GM12891 (cell line): ENCODE measurements at places on chromosomes 13 and 19.

- no peak for DNase-seq
Observed at GRCh38 chr19:41308450-41309179, 1.4 kb upstream of the CCDC97 start.

DNA sequence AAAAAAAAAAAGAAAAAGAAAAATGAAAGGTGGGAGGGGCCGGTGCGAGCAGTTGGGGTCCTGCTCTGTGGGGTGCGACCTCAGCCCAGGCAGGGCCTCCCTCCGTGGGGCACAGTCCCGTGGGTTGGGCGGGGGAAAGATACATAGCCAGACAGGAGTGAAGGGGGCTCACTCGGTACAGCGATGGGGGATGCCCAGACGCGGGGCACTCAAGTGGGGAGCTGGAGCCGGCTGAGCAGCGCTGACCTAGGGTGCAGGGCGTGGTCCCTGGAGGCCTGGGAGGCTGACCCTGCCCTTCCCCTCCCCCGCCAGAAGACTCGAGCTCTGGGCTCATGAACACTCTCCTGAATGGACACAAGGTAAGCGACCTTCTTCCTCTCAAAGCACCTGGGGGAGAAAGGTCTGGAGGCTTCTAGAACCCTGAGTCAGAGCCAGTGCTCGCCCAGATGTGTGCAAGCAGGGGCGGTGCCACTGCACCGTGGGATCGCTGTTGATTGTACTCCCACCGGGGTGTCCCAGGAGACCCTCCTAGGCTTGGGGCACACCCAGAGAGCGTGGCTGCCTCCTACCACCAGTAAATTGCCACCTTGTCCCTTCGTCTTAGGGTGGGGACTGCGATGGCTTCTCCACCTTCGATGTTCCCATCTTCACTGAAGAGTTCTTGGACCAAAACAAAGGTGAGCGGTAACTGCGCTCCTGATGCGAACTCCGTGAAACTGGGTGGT lies 3.4 kb downstream of the HMG20B start:
- DNase-seq = no peak

DNA sequence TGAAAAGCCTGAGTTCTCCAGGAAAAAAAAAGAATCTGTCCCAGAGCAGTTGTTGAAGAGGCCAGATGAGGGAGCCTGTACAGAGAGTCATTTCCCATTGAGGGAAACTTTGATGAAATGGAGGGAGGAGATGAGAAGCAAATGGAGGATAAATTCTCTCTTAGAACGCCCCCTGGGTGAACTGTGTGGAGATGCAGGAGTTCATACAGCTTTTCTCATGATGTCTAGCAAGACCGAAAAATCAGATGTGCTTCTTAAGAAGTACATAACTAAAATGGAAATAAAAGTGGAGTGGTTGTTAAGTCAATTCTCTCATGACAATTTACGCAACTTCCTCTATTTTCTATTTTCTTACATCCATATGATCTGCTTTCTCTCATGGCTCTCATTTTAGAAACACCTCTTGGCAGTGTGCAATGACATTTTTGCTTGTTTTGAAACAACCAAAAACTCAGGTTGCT lies 1263.1 kb downstream of the PCDH9 start:
- DNase-seq = no peak

GRCh38 chr13:74004109-74004508 lies 130.1 kb downstream of the KLF12 start:
- no peak for DNase-seq

DNA sequence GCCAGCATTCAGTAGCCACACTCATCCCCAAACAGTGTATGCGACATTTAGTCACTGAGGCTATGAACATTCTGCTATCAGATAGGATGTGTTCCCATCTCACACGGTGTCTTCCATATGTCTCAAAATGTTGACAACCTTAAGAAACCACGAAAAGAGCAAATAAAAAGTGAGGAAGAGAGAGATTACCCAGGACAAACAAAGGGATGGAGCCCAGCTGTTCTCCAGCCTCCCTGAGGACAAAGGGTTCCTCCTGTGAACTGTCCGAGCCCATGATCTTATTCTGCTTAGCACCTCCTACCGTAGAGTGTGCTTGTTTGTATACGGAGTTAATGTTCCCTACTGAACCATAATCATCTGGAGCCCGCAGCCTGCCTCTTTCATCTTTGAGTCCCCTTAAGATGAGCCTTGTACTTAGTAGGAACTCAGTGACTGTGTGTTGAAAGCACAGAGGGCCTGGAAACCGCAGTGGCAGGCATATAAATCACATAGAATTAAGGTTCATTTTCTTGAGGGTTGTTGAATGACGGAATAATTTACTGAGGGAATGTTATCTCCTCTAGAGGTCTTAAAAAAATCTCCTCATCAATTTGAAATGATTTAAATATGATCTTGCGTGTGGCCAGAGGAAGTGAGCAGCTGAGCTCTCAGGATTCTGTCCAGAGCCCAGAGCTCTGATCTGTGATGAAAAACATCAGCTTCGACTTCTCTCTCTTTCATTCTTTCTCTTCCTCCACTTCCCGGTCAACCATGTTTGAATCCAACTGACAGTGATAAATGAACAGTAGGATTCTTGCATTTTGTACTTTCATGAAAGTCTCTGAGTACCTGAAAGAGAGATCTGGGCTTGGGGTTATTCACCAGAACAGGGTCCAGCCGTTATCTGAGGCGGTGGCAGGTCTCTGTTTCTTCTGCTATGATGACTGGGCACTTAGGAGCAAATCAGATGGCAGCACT lies 200.5 kb downstream of the KLF5 start:
- no peak for DNase-seq

DNA sequence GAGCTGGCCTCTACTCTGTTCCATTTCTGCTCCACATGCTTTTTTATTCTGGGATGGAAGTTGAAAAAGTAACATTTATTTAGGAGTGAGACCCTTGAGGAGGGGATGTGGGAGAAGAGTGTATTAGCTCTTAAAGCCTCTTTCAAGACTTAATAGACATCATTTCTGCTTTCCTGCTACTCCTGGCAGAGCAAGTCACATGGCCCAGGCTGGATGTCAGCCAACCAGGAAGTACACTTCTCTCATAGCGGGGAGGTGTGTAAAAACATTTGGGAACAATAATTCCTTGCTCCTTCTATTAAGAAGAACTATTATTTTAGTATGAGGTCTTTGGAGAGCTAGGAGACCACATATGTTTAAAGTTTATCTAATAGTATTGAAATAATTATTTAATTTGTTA lies 40.6 kb upstream of the FAM216B start:
- no peak for DNase-seq

- DNase-seq = no peak
Observed at GRCh38 chr13:95123726-95124125, 177.5 kb downstream of the ABCC4 start.

DNA sequence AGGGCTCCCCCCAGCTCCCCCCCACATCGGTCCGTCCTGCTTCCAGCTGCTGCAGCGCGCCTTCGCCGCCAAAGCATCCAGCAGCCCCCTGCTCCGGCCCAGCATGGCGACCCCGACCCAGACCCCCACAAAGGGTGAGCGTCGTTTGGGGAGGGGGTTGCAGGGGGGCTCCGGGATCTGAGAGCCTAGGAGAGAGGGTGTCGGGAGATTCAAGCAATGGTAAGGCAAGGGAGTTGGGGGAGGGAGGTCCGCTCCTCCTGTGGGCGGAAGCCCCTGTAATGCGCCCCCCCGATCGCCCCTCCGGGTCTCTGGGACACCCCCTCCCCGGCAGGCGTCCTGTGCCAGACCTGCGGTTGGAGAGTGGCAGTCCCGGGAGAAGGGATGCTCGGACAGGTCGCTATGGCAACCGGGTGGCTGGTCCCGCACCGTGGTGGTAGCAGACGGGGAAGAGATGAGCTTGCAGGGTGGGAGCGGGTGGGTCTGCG lies at the start of gene FXYD7:
Gene FXYD7 (plus strand): TSS at position 25 of the 485 bp plus-strand sequence. CDS start 79 bp downstream, at position 104.
- DNase-seq = no peak

- no peak for DNase-seq
Observed at GRCh38 chr13:40589285-40590109, 76.9 kb downstream of the FOXO1 start.

- no peak for DNase-seq
Observed at GRCh38 chr13:32956595-32956933, 59.7 kb upstream of the KL start.

DNA sequence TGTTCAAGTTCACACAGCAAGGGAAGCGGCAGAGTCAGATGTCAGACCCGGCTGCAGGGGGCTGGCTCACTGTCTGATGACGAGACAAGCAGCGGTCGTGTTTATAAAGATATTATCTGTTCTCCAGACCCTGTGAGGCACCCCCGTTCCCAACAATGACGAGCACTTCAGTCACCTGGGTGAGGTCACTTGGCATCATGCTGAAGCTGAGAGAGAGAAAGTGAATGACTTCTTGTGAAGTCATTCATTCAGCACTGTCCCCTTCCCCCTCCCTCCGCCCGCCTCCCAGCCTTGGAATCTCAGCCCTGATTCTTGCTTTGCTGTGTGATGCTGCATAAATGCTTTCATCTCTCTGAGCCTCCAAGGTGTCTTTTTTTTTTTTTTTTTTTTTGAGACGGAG lies 4.9 kb upstream of the LYPD3 start:
- DNase-seq = no peak

GRCh38 chr13:34357435-34358232 lies 539.7 kb downstream of the RFC3 start:
- no peak for DNase-seq

GRCh38 chr13:37616131-37616530 lies 17.6 kb upstream of the POSTN start:
- DNase-seq = no peak

DNA sequence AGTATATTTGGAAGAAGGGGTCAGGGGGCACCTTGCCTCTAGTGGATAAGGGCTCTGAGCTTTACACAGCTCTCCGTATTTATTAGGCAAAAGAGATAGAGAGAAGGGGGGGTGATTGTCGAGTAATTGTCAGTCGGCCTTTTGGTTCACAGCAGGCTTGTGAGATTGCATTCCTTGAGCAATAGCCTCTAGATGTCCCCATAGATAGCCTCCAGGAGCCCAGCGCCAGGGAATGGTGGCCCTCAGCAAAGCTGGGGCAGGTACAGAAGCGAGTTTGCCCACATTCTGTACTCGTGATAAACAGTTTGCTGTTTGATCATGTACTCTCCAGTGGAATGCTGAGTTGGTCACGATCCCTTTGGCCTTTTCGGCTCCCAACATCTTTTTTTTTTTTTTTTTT lies 4.6 kb downstream of the ZNF613 start:
- DNase-seq = no peak

DNA sequence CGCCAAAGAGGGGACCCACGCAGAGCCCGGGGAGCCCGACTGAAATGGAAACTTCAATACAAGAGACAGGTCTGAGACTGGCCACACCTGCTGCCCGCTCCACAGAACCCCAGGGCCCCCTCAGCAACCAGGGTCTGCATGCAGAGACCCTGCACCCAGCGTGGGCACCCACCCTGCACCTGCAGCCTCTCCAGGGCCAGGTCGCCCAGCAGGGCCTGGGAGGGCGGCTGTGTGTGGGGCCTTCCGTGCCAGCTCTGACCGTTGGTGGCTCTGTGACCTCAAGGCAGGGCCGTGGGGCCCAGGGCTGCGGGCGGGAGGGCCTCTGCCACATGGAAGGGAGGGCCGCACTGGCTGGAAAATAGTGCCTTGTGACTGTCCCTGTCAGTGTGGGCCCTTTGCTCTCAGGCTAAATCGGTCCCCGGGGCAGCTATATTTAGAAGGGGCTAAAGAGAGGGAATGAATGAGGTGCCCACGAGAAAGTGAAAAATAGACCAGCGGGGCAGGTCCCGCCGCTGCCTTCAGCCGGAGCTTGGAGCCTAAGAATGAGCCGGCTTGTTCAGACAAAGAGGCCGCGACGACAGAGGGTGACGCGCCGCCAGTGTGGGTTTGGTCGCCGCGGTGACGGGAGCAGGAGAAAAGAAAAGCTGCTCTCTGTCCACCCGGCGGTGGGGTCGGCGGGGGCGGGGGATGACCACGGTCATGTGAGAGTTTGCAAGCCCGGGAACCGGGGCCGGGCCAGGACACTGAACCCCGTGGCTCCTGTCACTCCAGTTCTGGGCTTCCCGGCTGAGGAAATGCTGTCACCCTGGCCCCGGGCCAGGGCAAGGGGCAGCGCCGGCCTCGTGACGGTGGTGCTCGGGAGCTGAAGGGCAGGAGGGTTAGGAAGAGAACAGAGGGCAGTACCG lies 70.5 kb downstream of the GADD45B start:
- no peak for DNase-seq

DNA sequence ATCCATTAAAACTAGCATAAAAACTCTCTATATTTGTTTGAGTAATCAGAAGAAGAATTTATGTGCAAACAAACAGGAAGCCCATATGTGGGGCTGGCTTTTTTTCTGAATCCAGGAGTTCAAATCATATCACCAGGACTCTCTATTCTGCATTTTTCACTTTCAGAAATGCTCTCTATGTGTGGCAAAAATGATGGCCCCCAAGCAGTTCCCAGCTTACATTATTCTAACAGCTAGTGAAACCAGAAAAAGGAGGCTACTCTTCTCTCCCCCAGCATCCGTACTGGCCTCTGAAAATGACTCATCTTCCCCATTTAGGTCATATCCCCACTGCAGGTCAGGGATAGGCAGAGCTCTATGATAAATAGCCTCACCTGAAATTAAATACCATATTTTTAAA lies 20.4 kb downstream of the RBM26 start:
- no peak for DNase-seq

- DNase-seq = no peak
Observed at GRCh38 chr13:76425935-76426334, 460.3 kb downstream of the KCTD12 start.

GRCh38 chr19:10603084-10603872 lies 16.2 kb upstream of the AP1M2 start:
- DNase-seq = peak; percentile 35

DNA sequence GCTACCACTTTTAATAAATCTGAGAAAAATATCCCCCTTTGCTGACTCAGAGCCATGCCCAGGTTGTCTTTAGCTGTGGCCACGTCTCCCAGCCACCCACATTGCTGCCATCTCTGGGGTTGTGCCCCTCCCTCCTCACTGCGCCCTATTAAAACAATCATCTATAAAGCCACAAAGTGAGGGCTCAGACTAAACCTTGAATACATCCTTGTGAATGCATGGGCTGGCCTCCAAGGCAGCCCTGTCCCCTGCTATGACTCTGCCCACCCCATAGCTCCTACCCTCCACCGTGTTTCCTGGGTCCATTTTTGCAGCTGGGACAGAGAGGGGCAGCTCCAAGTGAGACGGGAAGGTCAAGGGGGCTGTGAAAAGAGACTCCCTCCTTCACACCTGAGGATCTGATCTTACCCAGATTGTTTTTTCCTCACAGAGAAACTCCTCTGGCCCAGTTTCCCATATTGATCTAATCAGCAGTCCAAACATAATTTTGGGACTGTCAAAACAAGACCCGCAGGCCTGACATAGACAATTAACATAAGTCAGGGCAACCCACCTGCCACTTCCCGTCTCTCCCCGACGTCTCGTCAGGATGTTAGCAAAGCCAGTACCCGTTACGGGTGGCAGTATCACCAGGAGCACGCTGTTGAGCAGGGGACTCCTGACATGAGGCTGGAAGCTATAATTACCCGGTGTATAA lies 199.0 kb downstream of the KATNAL1 start:
- DNase-seq = no peak

DNA sequence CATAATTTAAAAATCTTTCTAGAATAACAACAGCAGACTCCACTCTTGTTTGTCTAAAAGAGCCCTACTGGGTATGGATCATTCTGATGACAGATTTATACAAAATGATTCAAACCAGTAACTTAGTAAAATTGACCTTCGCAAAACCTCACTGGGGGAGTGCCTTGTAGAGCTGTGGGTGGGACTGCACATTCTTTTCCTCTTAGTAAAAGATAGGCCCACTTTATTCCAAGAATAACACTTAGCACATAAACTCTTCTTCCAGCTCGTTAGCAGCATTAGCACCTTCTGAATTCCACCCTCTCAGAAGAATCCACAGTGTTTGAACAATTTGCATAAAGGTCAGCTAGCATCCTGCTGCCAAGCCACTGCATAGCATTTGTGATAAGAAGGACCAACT lies 106.8 kb downstream of the STOML3 start:
- no peak for DNase-seq

GRCh38 chr19:36257520-36257876 lies 42.6 kb downstream of the ZNF146 start:
- no peak for DNase-seq
